ENCODE measurements at places on chromosomes 6 and 20.

- DNase-seq: no peak
Measured at GRCh38 chr6:128807577-128807976, 75.4 kb upstream of the LAMA2 start.

DNA sequence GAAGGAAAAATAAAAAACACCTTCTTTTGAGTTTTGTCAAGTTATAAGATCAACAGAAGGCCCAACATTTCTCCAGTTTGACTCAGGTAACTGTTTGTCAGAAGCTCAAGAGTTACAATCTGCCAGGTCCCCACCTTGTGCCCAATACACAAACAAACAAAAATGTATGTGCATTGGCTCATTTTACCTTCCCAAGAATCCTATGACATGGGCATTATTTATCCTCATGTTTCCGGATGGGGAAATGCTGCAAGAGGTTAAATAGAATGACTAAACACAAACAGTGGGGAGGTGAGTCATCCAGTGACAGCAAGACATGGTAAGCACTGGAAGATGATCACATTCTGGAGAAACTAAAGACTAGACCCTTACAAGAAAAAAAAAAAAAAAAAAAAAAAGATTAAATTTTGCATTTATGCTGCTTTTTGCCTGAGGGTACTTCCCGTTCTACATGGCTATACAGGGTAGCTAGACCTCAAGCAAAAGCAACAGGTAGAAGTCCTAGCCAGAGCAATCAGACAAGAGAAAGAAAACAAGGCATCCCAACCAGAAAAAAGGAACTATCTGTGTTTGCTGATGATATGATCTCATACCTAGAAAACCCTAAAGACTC, 23.6 kb upstream of the ANKRD60 start:
- DNase-seq: no peak

- DNase-seq: no peak
Measured at GRCh38 chr6:75613056-75613501, 11.4 kb downstream of the SENP6 start.

DNA sequence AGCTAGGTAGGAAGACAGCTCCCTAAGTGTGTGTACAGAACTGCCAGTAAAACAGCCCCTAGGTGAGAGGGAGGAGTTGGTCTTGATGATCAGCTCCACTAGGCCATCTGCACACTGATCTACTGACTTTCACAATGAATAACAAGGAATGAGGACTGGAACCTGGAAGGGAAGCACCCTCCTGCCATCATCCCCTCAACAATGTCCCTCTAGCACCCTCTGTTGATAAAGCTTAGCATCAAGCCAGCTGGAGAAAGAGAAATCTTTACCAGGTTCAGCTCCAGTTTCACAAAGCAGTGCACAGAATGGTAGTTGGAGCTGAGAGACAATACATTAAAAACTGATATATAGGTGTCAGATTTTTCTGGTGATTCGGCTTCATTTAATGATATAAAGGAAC, 57.2 kb upstream of the IRAK1BP1 start:
- no peak for DNase-seq

All from stimulated activated CD4-positive, alpha-beta T cell treated with anti-CD3 and anti-CD28 coated beads, Interleukin-4, amount 100 ng/mL, for 24 hours (primary cell).